ENCODE measurements at places on chromosomes 5 and 9. TPM values are rescaled to one million over a fixed set of nuclear protein-coding genes. Genes with fewer than 3 reads are reported as not detected.
A peak's percentile ranks its signal among the peaks of the same experiment; 100 is the strongest.

GRCh38 chr5:16700081-16700480 lies 83.3 kb upstream of the RETREG1 start:
- H3K27me3 ChIP-seq: no peaks in the 10 kb centered on the region
- peaks cover 2% of the 10 kb centered on the region for H3K4me1 ChIP-seq
- no peak overlapping the region for H3K4me3 ChIP-seq
- no peak overlapping the region for H3K27ac ChIP-seq

GRCh38 chr5:151028717-151029116 lies 8.3 kb downstream of the GPX3 start:
- no peak overlapping the region for H3K4me3 ChIP-seq
- no peak overlapping the region for H3K27ac ChIP-seq
- no peak for DNase-seq
- no peaks in the 10 kb centered on the region for H3K27me3 ChIP-seq
- H3K36me3 ChIP-seq: peaks cover 44% of the 10 kb centered on the region
- H3K4me1 ChIP-seq: no peaks in the 10 kb centered on the region

- no peaks in the 10 kb centered on the region for H3K27me3 ChIP-seq
- no peak overlapping the region for H3K4me3 ChIP-seq
- H3K4me1 ChIP-seq: no peaks in the 10 kb centered on the region
- DNase-seq: no peak
- no peak overlapping the region for H3K27ac ChIP-seq
These were observed 20.0 kb downstream of the ERAP2 start for GRCh38 chr5:96896276-96896675.

DNA sequence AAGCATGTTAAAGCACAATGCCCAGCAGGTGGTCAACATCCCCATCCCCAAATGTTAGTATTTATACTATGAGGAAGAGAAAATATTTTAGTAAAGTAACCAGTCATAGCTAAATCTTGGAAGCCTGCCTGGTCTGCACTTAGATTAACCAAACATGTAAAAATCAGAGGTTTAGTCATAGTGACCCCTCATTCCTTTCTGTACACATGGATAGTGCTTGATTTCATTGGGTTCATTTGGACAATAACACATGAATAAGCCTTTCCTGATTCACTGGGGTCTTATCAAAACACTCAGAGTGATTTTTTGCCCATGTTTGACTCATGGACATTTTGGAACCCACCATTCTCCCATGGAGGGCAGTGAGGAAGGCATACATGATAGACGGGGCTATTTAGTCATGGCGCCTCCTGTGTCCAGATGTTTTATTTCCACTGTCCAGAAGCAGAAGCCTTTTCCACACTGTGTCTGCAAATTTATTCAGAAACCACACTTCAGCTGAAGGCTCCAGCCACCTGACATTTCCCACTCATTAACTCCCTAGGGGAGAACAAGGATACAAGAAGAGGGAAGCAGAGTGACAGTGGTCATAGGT lies 32.5 kb downstream of the OR1J1 start:
- H3K4me1 ChIP-seq: no peaks in the 10 kb centered on the region
- no peak overlapping the region for H3K27ac ChIP-seq
- no peaks in the 10 kb centered on the region for H3K27me3 ChIP-seq
- DNase-seq: no peak
- no peak overlapping the region for H3K4me3 ChIP-seq

The DAP gene
- 60.3 TPM for polyA plus RNA-seq

GRCh38 chr5:43437062-43437660 lies 25.0 kb upstream of the CCL28 start:
- DNase-seq: no peak
- no peaks in the 10 kb centered on the region for H3K36me3 ChIP-seq
- no peak overlapping the region for H3K4me3 ChIP-seq
- H3K27me3 ChIP-seq: no peaks in the 10 kb centered on the region
- no peak overlapping the region for H3K27ac ChIP-seq

DNA sequence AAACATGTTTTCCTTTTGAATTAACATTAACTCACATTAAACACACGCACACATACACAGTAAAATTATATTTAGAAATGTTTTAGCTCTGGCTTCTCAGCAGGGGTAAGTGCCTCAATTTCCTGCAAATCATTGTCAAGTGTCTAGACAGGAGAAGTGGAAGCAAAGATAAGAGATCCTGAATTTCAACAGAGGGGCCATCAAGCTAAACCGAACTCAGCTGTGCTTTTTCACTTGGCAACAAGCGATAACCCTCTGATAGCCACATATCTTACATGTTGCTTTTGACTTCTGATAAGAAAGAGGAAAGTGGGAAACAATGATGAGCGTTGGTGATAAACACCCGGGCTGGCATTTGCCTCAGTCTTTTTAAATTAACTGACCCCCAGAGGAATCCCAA lies 79.7 kb upstream of the SPDL1 start:
- no peaks in the 10 kb centered on the region for H3K4me1 ChIP-seq
- H3K4me3 ChIP-seq: no peak overlapping the region
- DNase-seq: peak; percentile 30

DNA sequence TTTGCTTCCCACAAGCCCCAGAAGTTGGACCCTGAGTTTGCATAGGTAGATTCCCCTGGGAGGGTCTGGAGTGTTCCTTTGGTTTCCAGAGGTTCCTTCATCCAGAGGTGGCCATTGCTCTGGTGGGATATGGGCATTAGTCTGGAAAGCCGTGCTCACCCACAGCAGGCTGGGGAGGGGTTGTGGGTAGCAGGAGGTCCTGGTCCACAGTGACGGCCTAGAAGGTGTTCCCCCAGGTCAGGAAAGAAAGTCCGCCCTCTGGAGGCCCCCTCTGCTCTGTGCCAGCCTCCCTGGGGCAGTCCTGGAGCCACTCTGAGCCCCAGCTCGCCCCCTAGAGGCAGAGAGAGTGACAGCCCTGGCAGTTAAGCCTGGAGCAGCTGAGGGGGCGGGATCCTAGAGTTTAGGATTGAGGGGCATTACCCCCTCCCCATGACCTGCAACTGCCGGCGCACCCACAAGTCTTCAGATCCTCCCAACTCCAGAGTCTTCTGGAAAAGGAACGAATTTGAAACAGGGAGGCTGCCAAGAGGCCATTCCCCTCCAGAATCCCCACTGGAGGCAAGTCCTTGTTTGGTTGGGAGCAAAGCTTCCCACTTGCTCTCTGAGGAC lies 36.8 kb downstream of the NDST1 start:
- peak; percentile 90 for DNase-seq
- H3K4me1 ChIP-seq: peaks cover 30% of the 10 kb centered on the region
- peaks cover 48% of the 10 kb centered on the region for H3K36me3 ChIP-seq
- no peaks in the 10 kb centered on the region for H3K27me3 ChIP-seq
- no peak overlapping the region for H3K4me3 ChIP-seq

GRCh38 chr9:136482046-136482792 lies 621 bp downstream of the SEC16A start:
- DNase-seq: peak; percentile 75
- H3K4me1 ChIP-seq: no peaks in the 10 kb centered on the region
- H3K27ac ChIP-seq: peak overlapping the region; percentile 84

- DNase-seq: no peak
- H3K27me3 ChIP-seq: no peaks in the 10 kb centered on the region
- no peak overlapping the region for H3K4me3 ChIP-seq
- peaks cover under 1% of the 10 kb centered on the region for H3K4me1 ChIP-seq
- no peaks in the 10 kb centered on the region for H3K36me3 ChIP-seq
These were observed 50.7 kb downstream of the COL15A1 start for GRCh38 chr9:98994172-98995058.

DNA sequence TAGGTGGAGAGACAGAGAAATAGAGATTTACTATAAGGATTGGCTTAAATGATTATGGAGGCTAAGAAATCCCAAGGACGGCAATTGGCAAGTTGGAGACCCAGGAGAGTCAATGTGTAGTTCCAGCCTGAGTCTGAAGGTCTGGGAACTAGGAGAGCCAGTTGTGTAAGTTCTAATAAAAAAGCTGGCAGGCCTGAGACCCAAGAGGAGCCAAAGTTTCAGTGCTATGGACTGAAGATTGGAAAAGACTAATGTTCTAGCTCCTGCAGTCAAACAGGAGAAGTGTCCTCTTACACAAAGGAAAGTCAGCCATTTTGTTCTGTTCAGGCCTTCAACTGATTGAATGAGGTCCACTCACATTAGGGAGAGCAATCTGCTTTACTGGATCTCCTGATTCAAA lies 50.0 kb downstream of the NMUR2 start:
- no peaks in the 10 kb centered on the region for H3K27me3 ChIP-seq
- H3K4me3 ChIP-seq: no peak overlapping the region
- DNase-seq: no peak
- H3K27ac ChIP-seq: no peak overlapping the region
- H3K36me3 ChIP-seq: no peaks in the 10 kb centered on the region

- H3K27ac ChIP-seq: peak overlapping the region; percentile 78
- no peaks in the 10 kb centered on the region for H3K27me3 ChIP-seq
- no peak overlapping the region for H3K4me3 ChIP-seq
- DNase-seq: no peak
These were observed 232.5 kb downstream of the ARHGAP26 start for GRCh38 chr5:143002459-143003327.

- no peak overlapping the region for H3K27ac ChIP-seq
- no peaks in the 10 kb centered on the region for H3K27me3 ChIP-seq
- H3K4me1 ChIP-seq: peaks cover 9% of the 10 kb centered on the region
- DNase-seq: peak; percentile 51
- no peak overlapping the region for H3K4me3 ChIP-seq
These were observed 4.5 kb downstream of the RCL1 start for GRCh38 chr9:4796988-4797853.

The PALM2AKAP2 gene
- polyA plus RNA-seq: 3.6 TPM

GRCh38 chr5:80960531-80961375 lies 590 bp downstream of the RASGRF2 start:
- no peak overlapping the region for H3K4me3 ChIP-seq
- H3K36me3 ChIP-seq: no peaks in the 10 kb centered on the region
- DNase-seq: peak; percentile 83
- no peak overlapping the region for H3K27ac ChIP-seq
- H3K4me1 ChIP-seq: peaks cover 10% of the 10 kb centered on the region
- peaks cover 18% of the 10 kb centered on the region for H3K27me3 ChIP-seq

DNA sequence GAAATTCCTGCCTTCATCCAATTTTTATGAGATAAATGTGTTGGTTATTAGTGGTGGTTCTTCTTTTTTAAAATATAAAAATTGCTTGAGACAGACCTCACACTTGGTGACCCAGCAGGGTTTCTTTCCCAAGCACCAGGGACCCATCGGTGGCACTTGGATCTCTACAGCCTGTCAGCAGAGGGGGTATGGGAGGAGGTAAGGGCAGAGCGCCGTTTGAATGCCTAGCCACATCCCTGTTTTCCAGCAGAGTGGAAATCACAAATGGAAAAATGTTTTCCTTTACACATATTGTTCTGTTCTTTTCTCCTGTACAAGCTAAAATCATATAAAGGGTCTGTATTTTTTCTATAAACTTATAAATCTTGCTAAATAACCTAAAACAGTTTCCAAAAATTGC lies 248.0 kb downstream of the NR3C1 start:
- H3K27me3 ChIP-seq: no peaks in the 10 kb centered on the region
- H3K27ac ChIP-seq: no peak overlapping the region
- no peak overlapping the region for H3K4me3 ChIP-seq

- no peaks in the 10 kb centered on the region for H3K4me1 ChIP-seq
- H3K36me3 ChIP-seq: peaks cover 10% of the 10 kb centered on the region
- no peaks in the 10 kb centered on the region for H3K27me3 ChIP-seq
- H3K27ac ChIP-seq: no peak overlapping the region
These were observed 5.6 kb upstream of the C5 start for GRCh38 chr9:121055642-121056143.

Data from SK-N-SH (cell line).